ENCODE measurements at places on chromosomes 6 and 20.
A peak's percentile ranks its signal among the peaks of the same experiment; 100 is the strongest.

DNA sequence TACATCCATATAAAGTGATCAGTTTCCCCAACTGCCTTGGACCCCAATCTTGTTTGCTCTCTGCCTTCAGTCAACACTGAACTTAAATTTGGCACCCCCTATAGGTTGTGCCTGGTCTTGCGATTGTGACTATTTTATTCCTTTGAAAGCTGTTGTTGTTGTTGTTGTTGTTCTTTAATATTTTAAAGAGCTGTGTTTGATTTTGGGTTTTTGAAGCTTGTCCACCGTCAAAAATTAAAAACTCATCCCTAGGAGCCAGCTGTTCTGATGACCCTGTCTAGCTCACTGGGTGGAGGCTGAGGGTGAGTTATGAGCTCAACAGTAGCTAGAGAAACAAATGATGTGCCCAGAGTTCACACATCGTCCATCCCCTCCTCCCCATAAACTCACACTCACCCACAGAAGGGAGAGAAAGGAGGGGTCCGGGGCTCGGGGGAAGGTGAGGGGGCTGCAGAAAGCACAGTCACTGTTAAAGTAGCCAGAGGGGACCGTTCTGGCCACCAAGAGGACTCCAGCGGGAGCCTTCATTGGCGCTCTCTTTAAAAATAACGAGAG, 4.0 kb downstream of the SIM1 start:
- no peak for DNase-seq

DNA sequence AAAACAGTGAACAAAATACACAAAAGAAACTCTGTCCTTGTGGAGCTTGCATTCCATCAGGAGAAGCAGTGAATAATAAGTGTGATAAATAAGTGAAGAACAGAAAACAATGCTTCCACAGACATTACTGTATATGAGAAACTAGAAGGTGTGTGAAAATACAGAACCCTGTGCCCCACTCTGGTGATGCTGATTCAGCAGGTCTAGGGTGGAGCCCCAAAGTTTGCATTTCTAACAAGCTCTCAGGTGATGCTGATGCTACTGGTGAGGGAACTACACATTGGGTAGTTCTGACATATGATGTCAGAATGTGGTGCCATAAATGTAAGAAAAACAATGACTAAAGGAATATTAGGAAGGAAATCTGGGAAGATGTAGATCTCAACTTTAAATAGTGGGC, 601.4 kb upstream of the BTBD3 start:
- DNase-seq = no peak

GRCh38 chr20:62652894-62653305, 10.6 kb downstream of the SLCO4A1 start:
- DNase-seq = no peak

DNA sequence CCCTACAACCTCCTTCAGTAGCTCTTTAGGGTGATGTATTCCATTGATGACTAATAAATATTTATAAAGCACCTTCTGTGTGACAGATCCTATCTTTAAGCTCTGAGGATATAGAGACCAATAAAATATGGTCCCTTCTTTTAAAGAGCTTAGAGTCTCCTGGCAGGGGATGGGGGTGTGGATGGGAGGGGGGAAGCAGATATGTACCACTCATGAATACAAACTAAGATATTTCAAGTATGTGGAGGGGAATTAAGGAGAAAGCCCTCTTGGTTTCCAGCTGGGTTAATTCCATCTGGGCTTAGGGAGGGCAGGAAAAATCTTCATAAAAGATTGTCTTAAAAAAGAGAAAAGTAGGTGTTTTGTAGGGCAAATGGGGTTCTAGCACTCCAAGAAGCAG, 21.6 kb upstream of the FBXO9 start:
- DNase-seq = no peak

DNA sequence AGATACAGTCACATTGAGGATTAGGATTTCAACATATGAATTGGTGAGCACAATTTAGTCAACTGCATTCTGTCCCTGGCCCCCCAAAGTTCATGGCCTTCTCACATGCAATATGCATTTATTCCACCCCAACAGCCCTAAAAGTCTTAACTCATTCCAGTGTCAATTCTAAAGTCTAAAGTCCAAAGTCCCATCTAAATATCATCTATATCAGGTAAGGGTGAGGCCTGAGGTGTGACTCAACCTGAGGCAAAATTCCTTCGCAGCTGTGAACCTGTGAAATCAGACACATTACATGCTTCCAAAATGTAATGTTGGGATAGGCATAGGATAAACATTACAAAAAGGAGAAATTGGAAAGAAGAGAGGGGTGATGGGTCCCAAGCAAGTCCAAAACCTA, 27.8 kb downstream of the CLIC5 start:
- DNase-seq = no peak

- no peak for DNase-seq
Observed at GRCh38 chr6:145073811-145074210, 661.5 kb downstream of the EPM2A start.

GRCh38 chr6:119280668-119281067, 68.9 kb downstream of the MAN1A1 start:
- no peak for DNase-seq

DNA sequence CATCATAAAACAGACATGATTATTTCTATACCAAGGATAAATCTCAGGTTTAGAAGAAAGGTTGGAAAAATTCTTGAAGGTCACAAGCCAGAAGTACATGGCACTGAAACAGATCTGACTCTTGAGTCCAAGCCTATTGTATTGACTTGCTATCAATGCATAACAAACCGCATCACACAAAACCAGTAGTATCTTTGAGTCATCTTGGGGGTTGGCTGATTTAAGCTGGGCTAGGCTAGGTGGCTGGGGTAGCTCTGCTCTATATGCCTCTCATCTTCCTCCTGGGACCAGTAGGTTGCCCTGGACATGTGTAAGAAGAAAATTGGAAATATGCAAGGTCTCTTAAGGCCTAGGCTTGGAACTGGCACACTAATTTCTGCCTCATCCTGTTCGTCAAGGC, 37.0 kb upstream of the RAB23 start:
- no peak for DNase-seq

DNA sequence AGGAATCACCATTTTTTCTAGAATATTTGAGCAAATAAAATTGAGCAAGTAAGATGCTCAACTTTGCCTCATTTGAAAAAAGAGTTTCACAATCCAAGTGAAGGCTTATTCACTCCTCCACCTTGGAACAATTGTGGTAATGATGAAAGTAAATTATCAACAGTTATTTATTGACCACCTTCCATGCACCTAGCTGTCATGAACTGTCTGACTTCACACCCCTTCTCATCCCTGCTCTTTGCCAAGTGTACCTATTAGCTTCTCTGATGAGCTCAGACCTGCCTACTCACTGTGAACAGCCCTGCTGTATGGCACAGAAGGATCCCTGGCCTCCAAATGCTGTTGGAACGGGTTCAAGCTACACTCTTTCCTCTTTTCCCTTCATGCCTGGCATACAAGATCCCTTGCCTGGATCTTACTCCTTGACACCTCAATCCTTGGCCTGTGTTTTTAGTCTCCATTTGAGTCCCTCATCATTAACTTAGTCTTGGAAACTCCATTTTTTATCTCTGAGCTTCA, 99.0 kb upstream of the PREP start:
- no peak for DNase-seq

DNA sequence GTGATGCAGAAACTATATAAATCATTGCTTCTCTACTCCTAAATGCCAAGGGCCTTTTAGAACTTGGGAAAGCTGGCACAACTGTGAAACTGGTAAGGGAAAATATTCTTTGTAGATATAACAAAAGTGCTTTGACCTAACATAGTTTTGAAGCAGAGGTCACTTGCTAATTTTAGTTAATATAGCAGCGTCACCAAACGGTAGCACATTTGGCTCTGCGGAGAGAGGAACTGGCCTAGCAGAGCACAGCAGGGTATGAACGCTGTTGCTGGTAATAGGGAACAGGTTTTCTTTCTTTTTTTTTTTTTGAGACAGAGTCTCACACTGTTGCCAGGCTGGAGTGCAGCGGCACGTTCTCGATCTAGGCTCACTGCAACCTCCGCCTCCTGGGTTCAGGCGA, 67.4 kb downstream of the ECT2L start:
- no peak for DNase-seq

GRCh38 chr6:61841958-61842357, 444.1 kb downstream of the KHDRBS2 start:
- DNase-seq = peak; percentile 61

DNA sequence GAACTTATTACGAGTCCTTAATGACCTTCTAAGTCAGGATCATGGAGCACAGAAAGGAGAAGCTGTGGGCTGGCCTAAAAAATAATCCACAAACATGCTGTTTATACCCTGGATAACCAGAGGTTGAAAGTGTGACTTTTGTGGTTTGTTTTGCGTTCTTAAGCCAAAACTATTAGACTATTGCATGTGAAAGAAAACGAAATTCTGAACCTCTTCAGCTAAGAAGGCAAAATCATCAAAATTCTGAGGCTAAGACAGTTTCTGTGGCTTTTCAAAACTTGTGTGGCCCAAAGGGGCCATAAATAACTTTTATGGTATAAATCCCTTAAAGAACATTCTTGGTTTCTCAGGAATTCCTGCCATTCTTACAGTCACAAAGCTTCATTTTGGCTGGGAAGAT, 251.0 kb downstream of the UST start:
- no peak for DNase-seq

DNA sequence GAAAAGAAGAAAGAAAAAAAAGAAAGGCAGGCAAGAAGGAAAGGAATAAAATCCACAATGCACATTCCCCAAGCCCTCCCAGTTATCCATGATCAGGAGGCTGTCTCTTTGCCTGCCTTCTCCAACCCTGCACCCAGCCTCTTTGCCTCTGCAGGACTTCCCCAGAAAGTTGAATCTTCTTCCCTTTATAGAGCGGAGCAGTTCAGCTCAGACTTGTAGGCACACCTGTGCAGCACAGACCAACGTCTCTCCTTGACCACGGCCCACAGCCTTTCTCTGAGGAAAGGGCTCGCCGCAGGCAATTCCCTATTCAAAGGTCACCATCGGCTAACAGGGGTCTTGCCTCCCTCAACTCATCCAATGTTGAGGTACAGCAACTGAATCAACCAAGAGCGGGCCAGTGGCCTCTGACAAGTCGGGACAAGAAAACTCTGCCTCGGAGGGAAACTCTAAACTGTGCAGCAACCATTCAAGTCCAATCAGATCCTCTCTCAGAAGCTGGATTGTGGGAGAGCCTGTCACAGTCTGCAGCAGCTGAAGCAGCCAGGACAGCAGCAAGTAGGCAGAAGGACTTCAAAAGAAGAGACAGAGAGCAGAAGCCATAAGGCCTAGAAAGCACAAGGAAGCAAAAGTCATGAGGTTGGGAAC, 529.2 kb upstream of the JARID2 start:
- no peak for DNase-seq

- DNase-seq = no peak
Observed at GRCh38 chr20:5715071-5715841, 34.9 kb upstream of the SHLD1 start.

DNA sequence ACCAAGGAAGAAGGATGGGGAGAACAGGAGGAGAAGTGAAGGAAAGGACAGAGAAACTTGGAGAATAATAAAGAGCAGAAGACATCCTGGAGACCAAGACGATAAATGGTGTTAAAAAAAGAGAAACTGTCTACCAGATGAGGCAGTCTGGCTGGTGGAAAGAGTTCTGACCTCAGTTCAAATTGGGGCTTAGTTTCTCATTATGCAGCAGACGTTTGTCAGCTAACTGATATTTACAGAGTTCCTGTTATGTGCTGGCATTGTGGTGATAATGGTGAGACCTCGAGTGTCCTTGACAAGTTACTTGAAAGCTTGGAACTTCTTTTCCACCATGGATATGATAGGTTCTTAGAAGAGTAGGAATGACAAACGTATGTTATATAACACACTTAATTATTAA, 142.7 kb downstream of the LRRC1 start:
- no peak for DNase-seq

GRCh38 chr6:33583591-33584155, 3.6 kb upstream of the BAK1 start:
- DNase-seq = no peak

DNA sequence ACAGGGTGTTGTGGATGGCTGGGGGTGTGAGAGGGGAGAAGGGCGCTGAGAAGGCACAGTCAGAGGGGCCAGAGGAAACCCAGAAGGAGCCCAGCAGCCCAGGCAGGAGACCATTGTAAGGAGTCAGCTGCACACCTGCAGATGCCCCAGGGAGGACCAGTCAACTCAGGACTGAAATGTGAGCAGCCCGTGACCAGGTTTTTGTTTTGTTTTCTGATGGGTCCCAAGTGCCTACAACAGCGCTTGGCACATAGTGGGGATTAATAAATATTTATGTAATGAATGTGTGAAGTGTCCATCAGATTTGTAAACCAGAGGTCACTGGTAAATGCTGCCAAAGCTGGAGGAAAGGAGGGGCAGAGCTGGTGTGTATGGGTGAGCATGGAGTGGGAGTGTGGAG, 30.2 kb downstream of the TRAM2 start:
- no peak for DNase-seq

DNA sequence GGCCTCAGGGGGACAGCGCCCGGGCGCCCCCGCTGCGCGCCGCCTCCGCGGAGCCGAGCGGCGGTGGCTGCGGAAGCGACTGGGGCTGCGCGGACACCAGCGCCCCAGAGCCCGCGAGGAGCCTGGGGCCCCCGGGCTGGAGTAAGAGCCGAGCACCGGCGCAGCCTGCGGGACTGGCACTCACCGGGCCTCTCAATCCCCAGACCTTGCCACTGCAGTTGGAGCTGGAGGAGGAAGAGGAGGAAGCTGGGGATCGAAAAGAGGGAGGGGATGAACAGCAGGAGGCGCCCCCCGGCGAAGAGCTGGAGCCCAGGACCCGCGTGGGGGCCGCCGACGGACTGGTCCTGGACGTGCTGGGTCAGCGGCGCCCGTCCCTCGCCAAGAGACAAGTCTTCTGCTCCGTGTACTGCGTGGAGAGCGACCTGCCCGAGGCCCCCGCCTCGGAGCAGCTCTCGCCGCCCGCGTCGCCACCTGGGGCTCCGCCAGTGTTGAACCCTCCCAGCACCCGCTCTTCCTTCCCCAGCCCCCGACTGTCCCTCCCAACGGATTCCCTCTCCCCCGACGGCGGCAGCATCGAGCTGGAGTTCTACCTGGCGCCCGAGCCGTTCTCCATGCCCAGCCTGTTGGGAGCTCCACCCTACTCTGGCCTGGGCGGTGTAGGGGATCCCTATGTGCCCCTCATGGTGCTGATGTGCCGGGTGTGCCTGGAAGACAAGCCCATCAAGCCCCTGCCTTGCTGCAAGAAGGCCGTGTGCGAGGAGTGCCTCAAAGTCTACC, 590 bp downstream of the RNF217 start:
- no peak for DNase-seq
